ENCODE measurements at places on chromosomes 3 and 15. TPM values are rescaled to one million over a fixed set of nuclear protein-coding genes. Genes with fewer than 3 reads are reported as not detected.
A peak's percentile ranks its signal among the peaks of the same experiment; 100 is the strongest.

The C3orf80 gene
- 0.91 TPM for total RNA-seq

GRCh38 chr3:102017784-102018183 lies 168.5 kb downstream of the NFKBIZ start:
- no peak for DNase-seq
- H3K27ac ChIP-seq, result no peak overlapping the region
- no peak overlapping the region for H3K4me3 ChIP-seq
- no peaks in the 10 kb centered on the region for H3K27me3 ChIP-seq
- H3K36me3 ChIP-seq, result no peaks in the 10 kb centered on the region

DNA sequence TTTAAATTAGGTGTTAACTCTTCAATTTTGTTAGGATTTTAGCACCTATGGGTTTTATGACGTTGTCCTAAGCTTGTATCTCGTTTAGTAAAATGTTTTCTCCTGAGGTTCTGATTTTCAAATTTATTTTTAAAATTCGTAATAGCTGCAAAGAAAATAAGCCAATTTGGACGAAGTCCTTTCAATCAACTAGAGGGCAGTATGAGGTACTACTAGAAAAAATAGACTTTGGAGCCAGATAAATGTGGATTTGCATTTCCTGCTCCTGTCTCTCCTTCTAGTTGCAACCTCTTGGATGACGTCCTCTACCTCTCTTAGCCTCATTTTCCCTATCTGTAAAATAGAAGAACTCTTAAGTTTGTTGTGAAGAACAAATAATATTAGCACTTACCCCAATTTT lies 81.1 kb downstream of the SLTM start:
- peaks cover 6% of the 10 kb centered on the region for H3K36me3 ChIP-seq
- H3K27me3 ChIP-seq, result no peaks in the 10 kb centered on the region
- H3K27ac ChIP-seq, result no peak overlapping the region
- H3K4me3 ChIP-seq, result no peak overlapping the region
- DNase-seq, result no peak

The HEMK1 gene
- 17.3 TPM for total RNA-seq

- H3K27me3 ChIP-seq, result peaks cover 31% of the 10 kb centered on the region
- DNase-seq, result peak; percentile 21
- H3K36me3 ChIP-seq, result no peaks in the 10 kb centered on the region
- no peak overlapping the region for H3K4me3 ChIP-seq
Measured at GRCh38 chr3:45227946-45228345, 1.9 kb upstream of the TMEM158 start.

The SLC24A5 gene
- not detected for total RNA-seq

The ISL2 gene
- total RNA-seq, result 0.86 TPM

- no peaks in the 10 kb centered on the region for H3K4me1 ChIP-seq
- no peak for DNase-seq
- no peak overlapping the region for H3K4me3 ChIP-seq
- no peaks in the 10 kb centered on the region for H3K27me3 ChIP-seq
- H3K36me3 ChIP-seq, result no peaks in the 10 kb centered on the region
Measured at GRCh38 chr3:127102587-127102986, 90.3 kb upstream of the PRR23E start.

- no peak overlapping the region for H3K27ac ChIP-seq
- DNase-seq, result peak; percentile 73
- peaks cover 31% of the 10 kb centered on the region for H3K4me1 ChIP-seq
- no peaks in the 10 kb centered on the region for H3K27me3 ChIP-seq
Measured at GRCh38 chr3:64892671-64893309, 205.0 kb upstream of the ADAMTS9 start.

The TMCO5A gene
- not detected for total RNA-seq

- peaks cover 8% of the 10 kb centered on the region for H3K4me1 ChIP-seq
- no peak for DNase-seq
- H3K36me3 ChIP-seq, result peaks cover 12% of the 10 kb centered on the region
- H3K4me3 ChIP-seq, result no peak overlapping the region
Measured at GRCh38 chr15:93026380-93026817, 62.6 kb downstream of the RGMA start.

The SLC51B gene
- total RNA-seq, result 0.85 TPM

GRCh38 chr3:48437812-48438211 lies 2.1 kb downstream of the CCDC51 start:
- H3K27ac ChIP-seq, result no peak overlapping the region
- DNase-seq, result no peak

DNA sequence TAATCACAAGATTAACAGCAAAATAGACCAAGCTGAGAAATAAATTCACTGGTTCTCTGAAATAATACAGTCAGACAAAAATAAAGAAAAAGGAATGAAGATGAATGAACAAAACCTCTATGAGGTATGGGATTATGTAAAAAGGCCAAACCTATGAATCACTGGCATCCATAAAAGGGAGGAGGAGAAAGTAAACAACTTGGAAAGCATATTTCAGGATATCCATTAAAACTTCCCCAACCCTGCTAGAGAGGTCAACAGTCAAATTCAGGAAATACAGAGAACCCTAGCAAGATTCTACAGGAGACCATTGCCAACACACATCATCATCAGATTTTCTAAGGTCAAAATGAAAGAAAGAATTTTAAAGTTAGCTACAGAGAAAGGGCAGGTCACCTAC lies 649.7 kb upstream of the CBLB start:
- no peak overlapping the region for H3K4me3 ChIP-seq
- H3K36me3 ChIP-seq, result no peaks in the 10 kb centered on the region
- no peak for DNase-seq
- no peaks in the 10 kb centered on the region for H3K27me3 ChIP-seq
- no peaks in the 10 kb centered on the region for H3K4me1 ChIP-seq

DNA sequence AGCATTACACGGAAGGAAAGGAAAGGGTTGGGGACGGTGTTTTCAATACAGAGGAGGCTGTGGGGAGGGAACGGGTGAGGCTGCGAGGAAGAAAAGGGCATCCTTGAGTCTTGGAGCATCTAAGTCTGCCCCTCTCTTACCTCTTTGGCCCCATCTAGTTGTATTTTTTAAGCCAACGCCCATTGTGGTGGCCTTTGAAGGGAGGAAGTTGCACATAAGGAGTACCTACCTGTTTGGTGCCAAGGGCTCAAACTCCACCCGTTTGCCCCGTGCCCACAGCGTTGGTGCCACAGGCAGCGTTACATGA lies 146.1 kb upstream of the UMPS start:
- H3K27ac ChIP-seq, result no peak overlapping the region
- DNase-seq, result peak; percentile 19
- no peaks in the 10 kb centered on the region for H3K36me3 ChIP-seq
- H3K27me3 ChIP-seq, result no peaks in the 10 kb centered on the region
- H3K4me3 ChIP-seq, result no peak overlapping the region

GRCh38 chr3:11944052-11944673 lies 60.0 kb upstream of the SYN2 start:
- no peaks in the 10 kb centered on the region for H3K36me3 ChIP-seq
- DNase-seq, result no peak
- H3K27ac ChIP-seq, result no peak overlapping the region
- H3K27me3 ChIP-seq, result no peaks in the 10 kb centered on the region

DNA sequence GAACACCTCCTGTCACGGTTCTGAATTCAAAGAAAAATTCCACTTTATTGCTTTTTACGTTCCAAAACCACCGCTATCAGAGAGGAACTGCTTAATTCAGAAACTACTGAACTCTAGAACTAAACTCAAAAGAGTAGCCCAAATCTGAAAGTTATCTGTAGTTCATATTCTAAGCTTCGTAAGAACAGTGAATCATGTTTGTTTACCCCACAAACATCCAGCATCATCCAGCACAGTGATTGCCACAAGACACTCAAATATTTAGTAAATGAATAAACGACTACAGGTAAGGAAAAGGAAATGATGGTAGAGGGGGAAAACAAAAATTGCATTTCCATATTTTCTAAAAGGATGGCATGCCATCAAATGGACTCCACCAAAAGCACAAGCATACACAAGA lies 32.3 kb downstream of the VPS13C start:
- no peak overlapping the region for H3K4me3 ChIP-seq
- no peaks in the 10 kb centered on the region for H3K4me1 ChIP-seq
- H3K27ac ChIP-seq, result no peak overlapping the region
- H3K36me3 ChIP-seq, result no peaks in the 10 kb centered on the region

The SERPINI1 gene
- total RNA-seq, result 5.4 TPM

GRCh38 chr3:163476179-163476578 lies 1602.1 kb downstream of the SI start:
- peak; percentile 25 for DNase-seq
- H3K4me1 ChIP-seq, result no peaks in the 10 kb centered on the region
- no peak overlapping the region for H3K27ac ChIP-seq
- no peak overlapping the region for H3K4me3 ChIP-seq
- H3K27me3 ChIP-seq, result peaks cover 4% of the 10 kb centered on the region

GRCh38 chr3:141368062-141368924 lies at the start of gene ZBTB38:
Gene ZBTB38 (plus strand): TSS chr3:141368504. CDS start chr3:141442389, 73,885 bp downstream.
- peak; percentile 89 for DNase-seq
- peaks cover 15% of the 10 kb centered on the region for H3K4me1 ChIP-seq
- H3K27me3 ChIP-seq, result no peaks in the 10 kb centered on the region
- H3K27ac ChIP-seq, result peak within 1 kb of the TSS; percentile 98
- H3K36me3 ChIP-seq, result no peaks in the 10 kb centered on the region

GRCh38 chr3:46500656-46501635 lies 3.2 kb downstream of the RTP3 start:
- no peaks in the 10 kb centered on the region for H3K27me3 ChIP-seq
- no peak overlapping the region for H3K27ac ChIP-seq
- H3K4me3 ChIP-seq, result no peak overlapping the region
- H3K4me1 ChIP-seq, result peaks cover 3% of the 10 kb centered on the region

The PTH1R gene
- total RNA-seq, result 25.1 TPM

DNA sequence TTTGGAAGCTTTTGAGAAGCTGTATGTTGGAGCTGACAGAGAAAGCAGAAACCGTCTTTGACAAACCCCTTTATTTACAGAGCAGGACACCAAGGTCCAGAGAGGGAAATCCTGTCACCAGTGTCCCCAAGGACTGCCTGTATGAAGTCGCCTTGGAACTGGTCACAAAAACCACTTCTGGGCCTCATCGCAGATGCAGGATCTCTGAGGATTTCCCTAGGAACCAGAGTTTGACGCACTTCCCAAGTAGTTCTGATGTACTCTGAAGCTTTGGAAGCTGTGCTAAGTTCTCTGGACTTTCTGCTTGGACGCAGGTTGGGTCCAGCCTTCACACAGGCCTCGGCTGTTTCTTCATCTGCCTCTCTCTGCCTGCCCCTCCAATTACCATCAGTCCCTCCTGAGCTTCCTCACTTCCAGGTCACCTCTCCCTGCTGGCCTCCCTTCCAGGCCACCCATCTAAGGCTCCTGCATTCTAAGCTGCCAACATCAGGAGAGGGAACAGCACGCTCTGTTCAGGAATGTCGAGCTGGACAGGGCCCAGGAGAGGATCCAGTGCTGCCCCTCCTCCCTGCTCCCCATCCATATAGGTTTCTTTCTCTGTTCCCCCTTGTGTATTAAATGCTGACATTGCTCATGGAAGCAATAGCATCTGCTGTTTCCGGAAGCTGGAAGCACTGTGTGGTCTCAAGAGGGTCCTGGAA lies 270.8 kb downstream of the OPA1 start:
- no peak overlapping the region for H3K4me3 ChIP-seq
- DNase-seq, result no peak

DNA sequence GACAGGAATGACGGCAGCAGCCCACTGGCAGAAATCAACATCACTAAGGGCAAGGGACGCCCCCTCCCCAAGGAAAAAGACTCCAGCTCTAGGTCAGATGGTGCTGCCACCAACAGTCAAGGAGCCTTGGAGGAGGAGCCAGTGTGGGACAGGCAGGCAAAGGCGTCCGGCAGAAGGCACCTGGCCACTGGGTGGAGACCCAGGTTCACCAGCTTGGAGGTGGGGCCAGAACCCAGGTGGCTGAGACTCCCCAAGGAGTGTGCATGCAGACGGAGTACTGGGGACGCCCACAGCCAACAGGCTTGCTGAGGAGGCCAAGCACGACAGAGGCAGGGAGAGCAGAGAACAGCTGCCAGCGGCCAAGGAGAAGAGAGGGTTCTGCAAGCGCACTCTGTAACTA lies 35.2 kb downstream of the PTPN23 start:
- H3K4me3 ChIP-seq, result no peak overlapping the region
- H3K4me1 ChIP-seq, result no peaks in the 10 kb centered on the region
- no peaks in the 10 kb centered on the region for H3K27me3 ChIP-seq
- DNase-seq, result no peak
- H3K36me3 ChIP-seq, result peaks cover 25% of the 10 kb centered on the region
- no peak overlapping the region for H3K27ac ChIP-seq

The SLC38A3 gene
- 4.3 TPM for total RNA-seq

DNA sequence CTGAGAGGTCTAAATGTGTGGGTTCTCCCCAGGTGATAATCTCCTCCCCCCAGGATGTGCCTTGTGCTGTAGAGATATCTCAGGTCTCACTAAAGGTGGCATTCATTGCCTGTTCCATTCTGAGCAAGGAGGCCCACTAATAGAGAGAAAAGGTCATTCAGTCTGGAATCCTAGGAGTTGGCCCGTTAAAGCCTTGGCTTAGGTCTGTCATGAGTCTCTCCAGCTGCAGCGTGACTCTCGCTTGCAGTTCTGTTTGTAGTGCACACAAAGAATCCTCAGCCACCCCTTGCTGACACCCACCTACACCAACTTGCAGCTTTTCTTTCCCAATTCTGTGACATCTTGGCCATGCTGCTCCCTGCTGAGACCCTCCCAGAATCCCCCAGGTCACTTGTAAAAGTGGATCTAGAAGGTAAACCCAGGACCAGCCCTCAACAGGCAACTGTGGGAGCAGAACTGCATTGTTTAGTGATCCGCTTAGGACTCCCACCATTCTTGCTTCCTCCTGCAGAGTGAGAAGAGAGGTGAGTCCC lies 17.7 kb downstream of the MAGEF1 start:
- peaks cover 3% of the 10 kb centered on the region for H3K4me1 ChIP-seq
- H3K36me3 ChIP-seq, result no peaks in the 10 kb centered on the region
- H3K27ac ChIP-seq, result no peak overlapping the region
- H3K4me3 ChIP-seq, result no peak overlapping the region

GRCh38 chr15:83248151-83249029 lies 36.1 kb downstream of the BNC1 start:
- no peak overlapping the region for H3K4me3 ChIP-seq
- H3K4me1 ChIP-seq, result no peaks in the 10 kb centered on the region
- peaks cover 8% of the 10 kb centered on the region for H3K27me3 ChIP-seq
- H3K36me3 ChIP-seq, result no peaks in the 10 kb centered on the region
- DNase-seq, result peak; percentile 40
- H3K27ac ChIP-seq, result no peak overlapping the region

GRCh38 chr15:71212146-71212545 lies 96.9 kb downstream of the THSD4 start:
- no peaks in the 10 kb centered on the region for H3K27me3 ChIP-seq
- H3K4me1 ChIP-seq, result no peaks in the 10 kb centered on the region
- no peak for DNase-seq
- H3K27ac ChIP-seq, result no peak overlapping the region

GRCh38 chr3:48679411-48680391 lies 6.0 kb downstream of the NCKIPSD start:
- peaks cover 29% of the 10 kb centered on the region for H3K36me3 ChIP-seq
- peaks cover 18% of the 10 kb centered on the region for H3K4me1 ChIP-seq
- H3K27me3 ChIP-seq, result no peaks in the 10 kb centered on the region
- H3K4me3 ChIP-seq, result no peak overlapping the region

GRCh38 chr3:99684644-99685043 lies 46.2 kb downstream of the COL8A1 start:
- no peak overlapping the region for H3K27ac ChIP-seq
- no peaks in the 10 kb centered on the region for H3K4me1 ChIP-seq
- no peak overlapping the region for H3K4me3 ChIP-seq
- no peaks in the 10 kb centered on the region for H3K36me3 ChIP-seq
- no peak for DNase-seq

- no peak for DNase-seq
- no peak overlapping the region for H3K4me3 ChIP-seq
- H3K36me3 ChIP-seq, result no peaks in the 10 kb centered on the region
- no peaks in the 10 kb centered on the region for H3K4me1 ChIP-seq
Measured at GRCh38 chr15:56490461-56490860, 25.5 kb upstream of the MNS1 start.

All from lung (tissue), 17 donors.